HCT116 (cell line): ENCODE measurements at places on chromosomes 3 and 15. TPM values are rescaled to one million over a fixed set of nuclear protein-coding genes. Genes with fewer than 3 reads are reported as not detected.

DNA sequence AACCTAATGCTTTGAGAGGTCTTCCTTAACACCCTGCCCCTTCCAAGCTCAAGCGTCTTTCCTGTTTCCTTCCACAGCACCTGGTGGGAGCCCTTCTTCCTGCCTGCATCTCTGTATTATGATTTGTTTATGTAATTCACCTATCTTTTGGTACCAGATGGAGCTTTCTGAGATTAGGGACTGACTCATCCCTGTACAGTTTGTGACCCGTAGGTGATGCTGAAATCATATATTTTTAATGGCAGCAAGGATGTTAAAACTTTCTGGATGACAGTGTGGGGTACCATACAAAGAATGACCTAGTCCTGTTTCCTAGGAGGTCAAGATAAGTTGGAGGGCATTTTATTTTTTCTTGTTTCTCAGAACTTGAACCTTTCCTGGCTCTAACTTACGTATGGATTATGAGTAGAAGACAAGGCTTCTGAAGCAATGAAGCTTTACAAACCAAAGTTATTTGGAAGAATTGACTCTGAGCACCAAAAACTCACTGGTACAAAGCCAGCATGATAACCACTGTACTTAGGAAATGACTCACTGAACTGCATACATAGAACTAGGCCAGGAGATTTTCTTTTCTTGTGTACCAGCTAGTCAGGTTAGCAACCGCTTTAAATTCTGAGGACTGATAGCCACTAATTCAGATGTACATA is 46.6 kb downstream of the HHLA2 start:
- DNase-seq, result no peak

- no peak for DNase-seq
Measured at GRCh38 chr3:17901893-17902292, 159.5 kb upstream of the TBC1D5 start.

GRCh38 chr15:83571820-83572707 is 81.9 kb upstream of the ADAMTSL3 start:
- peak; percentile 12 for DNase-seq

- no peak for DNase-seq
Measured at GRCh38 chr15:81171286-81171685, 25.4 kb upstream of the IL16 start.

Gene CLRN1
- total RNA-seq, result not detected

Gene SMCO1
- not detected for total RNA-seq

DNA sequence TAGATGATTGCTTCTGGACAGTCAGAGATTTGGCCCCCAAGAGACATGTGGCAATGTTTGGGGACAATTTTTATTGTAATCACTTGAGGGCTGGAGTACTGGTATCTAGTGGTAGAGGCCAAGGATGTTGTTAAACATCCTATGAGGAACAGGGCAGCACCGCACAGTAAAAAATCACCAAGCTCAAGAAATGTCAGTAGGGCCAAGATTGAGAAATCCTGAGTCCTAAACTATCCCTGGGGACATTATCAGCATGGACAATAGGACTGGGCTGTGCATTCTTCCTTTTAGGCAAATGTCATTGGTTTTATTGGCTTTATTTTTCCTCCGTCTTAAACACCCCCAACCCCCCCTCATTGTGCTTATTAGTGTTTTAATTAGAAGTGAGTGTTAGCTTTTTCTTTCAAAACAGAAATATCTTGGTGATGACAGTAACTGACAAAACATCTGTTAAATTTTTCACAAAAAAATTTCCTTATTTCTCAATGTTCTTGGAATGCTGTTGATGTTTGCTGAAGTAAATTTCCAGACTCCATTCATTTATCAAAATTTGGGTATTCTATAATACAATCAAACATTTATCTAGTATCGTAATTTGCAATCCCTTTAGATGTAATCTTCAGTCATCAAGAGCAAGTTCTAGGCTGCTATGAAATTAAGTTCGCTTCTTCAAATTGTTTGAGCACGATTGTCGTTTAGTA is 944.4 kb downstream of the VGLL3 start:
- no peak for DNase-seq

DNA sequence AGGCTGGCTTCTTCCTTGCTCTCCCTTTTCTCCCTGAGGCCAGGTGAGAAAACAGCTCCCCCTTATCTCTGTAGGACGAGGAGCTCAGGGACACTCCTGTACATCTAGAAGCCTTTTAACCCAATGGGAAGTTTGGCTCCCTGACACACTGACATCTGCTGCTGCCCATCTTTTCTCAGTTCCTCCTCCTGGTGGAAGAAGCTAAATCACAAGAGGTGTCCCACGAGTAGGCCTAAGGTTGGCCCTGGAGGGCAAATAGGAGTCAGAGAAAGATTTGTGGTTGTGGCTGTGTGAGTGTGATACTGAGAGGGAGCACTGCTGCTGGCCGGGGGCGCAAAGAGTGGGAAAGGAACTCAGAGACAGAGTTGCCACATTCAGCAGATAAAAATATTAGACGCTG is 49.5 kb downstream of the ARHGAP31 start:
- DNase-seq, result no peak

GRCh38 chr15:67927501-67928168 is 87.8 kb upstream of the RNU6-1 start:
- no peak for DNase-seq

DNA sequence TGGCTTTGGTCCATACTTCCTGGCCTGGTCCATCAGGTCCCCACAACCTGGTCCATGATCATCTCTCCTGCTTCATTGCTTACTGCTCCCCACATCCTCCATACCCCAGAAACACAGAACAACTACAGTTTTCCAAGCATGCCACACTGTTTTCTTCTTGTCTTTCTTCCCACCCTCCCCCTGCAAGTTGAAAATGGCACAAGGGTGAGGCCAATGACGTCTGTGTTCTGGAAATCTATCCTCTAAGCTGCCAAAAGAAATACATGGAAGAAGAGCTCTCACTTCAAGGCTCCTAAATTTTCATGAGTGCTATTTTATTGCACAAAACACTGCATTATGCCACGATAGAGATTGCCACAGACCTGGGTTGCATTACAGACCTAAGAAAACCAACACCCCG is 404.4 kb downstream of the VPS13C start:
- no peak for DNase-seq

Gene AADAC
- total RNA-seq, result 3.8 TPM

Gene ISLR
- 0.12 TPM for total RNA-seq

- no peak for DNase-seq
Measured at GRCh38 chr3:127218454-127218922, 25.6 kb downstream of the PRR23E start.

GRCh38 chr3:183766107-183766506 is 59.3 kb downstream of the MAP6D1 start:
- DNase-seq, result no peak

- DNase-seq, result no peak
Measured at GRCh38 chr15:77821959-77822256, 189.2 kb upstream of the LINGO1 start.
